ENCODE measurements at places on chromosomes 5 and 9.

GRCh38 chr9:112629671-112630485 is 88.0 kb downstream of the INIP start:
- no peak for DNase-seq

DNA sequence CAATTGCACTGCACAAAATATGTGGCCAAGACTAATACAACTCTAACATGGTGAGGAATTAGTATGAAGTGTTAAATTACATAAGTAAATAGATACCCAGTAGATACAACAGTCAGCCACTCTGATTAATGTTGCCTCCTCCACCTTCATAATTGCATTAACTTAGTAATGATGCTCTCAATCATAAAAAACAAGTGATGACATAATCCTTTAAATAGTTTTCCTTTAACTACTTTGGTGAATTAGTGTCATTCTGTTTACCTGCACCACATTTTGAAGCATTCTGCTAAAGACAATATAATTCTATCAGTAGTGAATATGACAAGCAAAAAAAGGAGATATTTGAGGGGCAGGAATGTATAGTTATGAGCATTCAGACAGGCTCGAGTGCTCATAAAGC is 265.9 kb upstream of the SLC24A2 start:
- no peak for DNase-seq

- DNase-seq, result no peak
Observed at GRCh38 chr5:72441094-72441723, 66.0 kb downstream of the ZNF366 start.

DNA sequence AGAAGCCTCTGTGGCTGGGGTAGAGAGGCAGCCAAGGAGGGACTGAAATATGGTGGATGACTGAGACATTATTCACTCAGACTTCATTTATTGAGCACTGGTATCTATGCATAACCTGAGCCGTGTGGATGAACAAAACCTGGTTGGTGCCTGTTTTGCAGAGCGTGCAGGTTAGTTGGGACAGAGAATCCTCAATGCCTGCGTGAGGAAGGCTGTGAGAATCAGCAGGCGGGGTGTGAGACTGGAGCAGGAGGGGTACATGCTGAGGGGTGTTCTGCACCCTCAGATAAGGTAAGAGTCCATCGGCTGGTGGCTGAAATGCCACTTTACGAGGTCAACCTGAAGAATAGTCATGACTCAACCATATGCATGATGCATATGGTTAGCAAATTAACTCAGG is 271.6 kb downstream of the MED10 start:
- no peak for DNase-seq

GRCh38 chr5:158287643-158288271 is 428.8 kb upstream of the CLINT1 start:
- no peak for DNase-seq

GRCh38 chr9:133687856-133688761 is 50.0 kb downstream of the SARDH start:
- DNase-seq, result no peak

- no peak for DNase-seq
Observed at GRCh38 chr5:11027660-11028059, 266.6 kb upstream of the DAP start.

DNA sequence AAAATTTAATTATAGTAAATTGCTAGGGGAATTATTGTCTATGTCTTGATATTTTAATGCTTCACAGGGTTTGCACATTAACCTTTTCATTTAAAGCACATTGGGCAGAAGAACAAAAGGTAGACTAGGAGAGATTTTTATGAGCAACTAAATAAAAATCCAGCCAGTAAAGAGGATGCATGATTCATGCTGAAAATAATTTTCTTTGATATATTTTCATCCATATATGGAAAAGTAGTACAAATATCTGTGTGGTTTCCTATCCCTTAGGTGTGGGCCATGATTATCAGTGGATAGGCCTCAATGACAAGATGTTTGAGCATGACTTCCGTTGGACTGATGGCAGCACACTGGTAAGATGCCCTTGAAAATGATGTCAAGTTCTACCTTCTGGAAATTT is 83.1 kb downstream of the VCAN start:
- DNase-seq, result no peak

DNA sequence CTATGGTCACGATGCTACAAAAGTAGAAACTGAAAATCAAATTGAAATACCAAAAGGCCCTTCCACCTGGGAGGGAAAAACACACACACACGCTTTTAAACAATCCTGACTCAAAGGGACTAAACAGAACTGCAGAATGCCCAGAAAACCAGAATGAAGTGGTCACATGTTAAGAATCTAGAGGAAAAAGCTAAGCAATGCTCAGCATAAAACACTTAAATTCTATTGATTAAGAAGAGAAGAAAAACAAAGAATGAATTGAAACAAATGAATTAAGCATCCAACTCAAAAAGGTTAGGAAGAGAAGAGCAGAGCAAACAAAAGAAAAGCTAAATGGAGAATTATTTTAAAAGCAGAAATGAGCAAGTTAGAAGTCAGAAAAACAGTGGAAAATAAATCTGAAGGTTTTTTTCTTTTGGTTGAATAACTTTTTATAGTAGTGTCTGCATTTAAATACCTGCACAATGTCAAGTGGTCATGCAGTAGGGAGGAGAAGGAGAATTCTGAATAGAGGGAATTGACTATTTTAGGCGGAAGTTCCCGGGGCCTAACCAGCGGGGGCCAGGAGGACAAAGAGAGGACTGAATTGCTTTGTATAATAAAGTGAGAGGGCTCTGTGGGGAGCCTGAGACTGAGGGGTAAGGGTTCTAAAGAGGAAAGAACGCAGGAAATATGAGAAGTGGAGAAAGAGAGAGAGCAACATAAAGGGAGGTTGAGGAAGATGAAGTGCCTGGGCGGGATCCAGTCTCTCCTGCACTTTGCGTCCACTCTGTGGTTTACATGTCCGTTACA is 146.8 kb downstream of the ATPSCKMT start:
- no peak for DNase-seq

- DNase-seq, result no peak
Observed at GRCh38 chr5:158406884-158407823, 548.2 kb upstream of the CLINT1 start.

GRCh38 chr9:15529566-15530324 is 19.0 kb upstream of the PSIP1 start:
- DNase-seq, result no peak

GRCh38 chr9:131892902-131893500 is 153.1 kb upstream of the RAPGEF1 start:
- no peak for DNase-seq

GRCh38 chr5:1948111-1948510 is 65.4 kb upstream of the IRX4 start:
- DNase-seq, result no peak

DNA sequence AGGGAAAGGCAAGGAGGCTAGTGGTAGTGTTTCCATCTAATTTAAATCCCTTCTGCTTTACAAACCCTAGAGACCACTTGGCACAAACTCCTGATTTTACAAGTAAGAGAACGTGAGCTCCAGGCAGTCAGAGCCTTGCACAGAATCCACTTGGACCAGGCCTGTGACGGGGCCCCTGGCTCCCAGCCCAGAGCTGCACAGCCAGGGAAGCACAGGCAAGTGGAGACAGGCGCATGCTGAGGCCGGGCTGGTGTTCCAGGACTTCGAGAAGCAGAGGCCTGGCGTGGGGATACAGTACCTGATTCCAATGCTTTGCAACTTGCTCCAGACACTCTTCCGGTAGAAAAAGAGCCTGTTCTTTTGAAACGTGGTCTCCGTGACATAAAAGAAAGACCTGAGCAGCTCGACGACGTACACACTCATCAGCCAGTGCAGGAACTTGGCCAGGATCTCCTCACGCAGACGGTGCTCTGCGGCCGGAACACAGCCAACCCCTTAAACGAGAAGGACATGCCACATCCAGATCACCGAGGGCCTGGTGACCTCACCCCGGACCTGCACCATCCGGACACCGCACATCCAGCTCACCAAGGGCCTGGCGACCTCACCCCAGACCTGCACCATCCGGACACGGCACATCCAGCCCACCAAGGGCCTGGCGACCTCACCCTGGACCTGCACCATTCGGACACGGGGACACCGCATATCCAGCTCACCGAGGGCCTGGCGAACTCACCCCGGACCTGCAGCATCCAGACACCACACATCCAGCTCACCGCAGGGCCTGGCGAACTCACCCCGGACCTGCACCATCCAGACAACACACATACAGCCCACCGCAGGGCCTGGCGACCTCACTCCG is 12.5 kb downstream of the TERT start:
- no peak for DNase-seq

DNA sequence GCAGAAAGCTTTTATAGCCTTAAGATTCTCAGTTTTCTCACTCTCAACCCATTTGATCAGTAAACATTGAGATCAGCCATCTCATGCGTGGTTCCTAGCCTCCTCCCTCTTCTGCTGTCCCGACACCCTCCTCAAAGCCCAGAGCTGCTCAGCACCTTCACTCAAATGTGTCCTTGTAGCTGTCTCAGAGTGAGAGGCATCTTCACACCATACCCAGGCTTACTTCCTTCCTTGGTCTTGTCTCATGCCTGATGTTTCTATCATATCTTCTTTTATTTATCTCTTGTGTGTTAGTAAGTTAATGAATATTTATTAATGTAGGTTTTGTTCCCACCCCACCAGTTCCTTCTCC is 72.4 kb upstream of the SNX2 start:
- DNase-seq, result no peak

- no peak for DNase-seq
Observed at GRCh38 chr5:56288873-56289601, 55.9 kb upstream of the ANKRD55 start.

- DNase-seq, result no peak
Observed at GRCh38 chr9:37295796-37296195, 126.7 kb upstream of the GRHPR start.

DNA sequence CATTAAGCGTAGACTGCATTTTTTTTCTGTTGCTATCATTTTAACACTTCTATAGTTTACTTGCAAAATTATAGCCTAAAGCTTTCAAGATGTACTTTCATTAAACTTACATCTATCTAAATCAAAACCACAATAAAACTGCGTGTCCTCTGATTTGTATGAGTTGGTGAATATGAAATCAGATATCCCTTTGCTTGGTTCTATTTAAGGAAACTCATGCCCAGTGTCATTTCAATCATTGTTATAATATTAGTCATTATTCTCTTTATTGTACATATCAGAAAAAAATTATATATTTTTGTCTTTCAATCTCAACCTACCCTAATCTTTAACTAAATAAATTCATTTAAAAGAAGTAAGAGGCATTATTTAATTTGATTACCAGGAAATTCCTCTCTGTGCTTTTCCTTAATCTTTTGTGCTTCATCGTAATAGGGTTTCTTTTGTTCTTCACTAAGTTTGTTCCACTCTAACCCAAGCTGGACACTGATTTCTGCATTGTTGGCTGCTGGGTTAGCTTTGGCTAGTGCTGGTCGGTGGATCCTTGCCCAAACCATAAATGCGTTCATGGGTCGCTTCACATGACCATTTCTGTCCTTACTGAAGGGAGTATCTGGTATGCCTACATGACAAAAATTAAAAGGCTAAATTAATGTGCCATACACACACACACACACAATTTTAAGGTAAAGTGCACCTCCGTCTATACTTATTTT is 3.8 kb downstream of the SOX30 start:
- DNase-seq, result no peak

GRCh38 chr9:134359493-134360179 is 33.4 kb downstream of the RXRA start:
- DNase-seq, result no peak

DNA sequence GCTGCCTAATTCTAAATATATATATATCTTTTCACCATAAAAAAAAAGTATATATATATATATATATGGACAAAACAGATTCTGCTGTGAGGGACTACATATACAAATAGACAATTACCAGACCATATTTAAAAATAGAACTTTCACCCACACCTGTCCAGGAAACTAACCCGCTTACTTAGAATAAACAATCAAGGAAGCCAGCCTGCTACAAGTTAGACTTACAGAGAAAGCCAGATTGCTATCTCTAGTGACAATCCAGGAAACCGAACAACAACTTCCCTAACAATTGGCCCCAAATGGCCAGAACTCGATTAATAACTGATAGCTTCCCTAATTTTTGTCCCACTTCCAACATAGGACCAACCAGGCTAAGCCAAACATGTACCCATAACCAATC is 5.9 kb downstream of the GLDC start:
- no peak for DNase-seq

- DNase-seq, result no peak
Observed at GRCh38 chr5:14571901-14572300, 9.7 kb upstream of the OTULINL start.

DNA sequence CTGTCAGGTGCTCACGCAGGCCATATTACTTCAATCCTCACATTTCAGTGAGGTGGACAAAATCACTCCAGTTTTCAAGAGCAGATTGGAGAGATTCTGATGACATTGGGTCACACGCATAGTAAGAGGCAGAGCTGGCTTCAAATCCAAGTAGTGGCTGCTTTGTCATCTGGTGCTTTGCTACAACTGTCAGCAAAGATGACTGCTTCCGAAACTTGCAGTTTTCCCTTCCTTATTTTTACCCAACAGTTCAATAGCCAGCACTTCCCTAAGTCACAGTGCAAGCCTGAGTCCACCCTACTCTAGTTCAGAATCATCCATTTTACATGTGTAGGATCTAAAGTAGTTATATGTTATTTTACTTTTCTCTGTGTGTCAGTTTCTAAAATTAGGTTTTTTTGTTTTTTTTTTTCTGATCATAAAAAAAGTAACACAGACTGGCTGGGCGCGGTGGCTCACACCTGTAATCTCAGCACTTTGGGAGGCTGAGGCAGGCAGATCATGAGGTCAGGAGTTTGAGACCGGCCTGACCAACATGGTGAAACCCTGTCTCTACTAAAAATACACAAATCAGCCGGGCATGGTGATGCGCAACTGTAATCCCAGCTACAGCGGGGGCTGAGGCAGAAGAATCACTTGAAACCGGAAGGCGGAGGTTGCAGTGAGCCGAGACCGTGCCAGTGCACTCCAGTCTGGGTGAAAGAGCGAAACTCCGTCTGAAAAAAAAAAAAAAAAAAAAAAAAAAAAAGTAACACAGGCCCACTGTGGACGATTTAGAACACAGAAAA is 49.6 kb downstream of the ANKDD1B start:
- DNase-seq, result no peak

GRCh38 chr5:83718936-83719495 is 1.6 kb downstream of the HAPLN1 start:
- DNase-seq, result no peak

- DNase-seq, result no peak
Observed at GRCh38 chr5:114391321-114391720, 29.5 kb downstream of the KCNN2 start.

GRCh38 chr9:130858739-130859705 is 24.0 kb downstream of the ABL1 start:
- no peak for DNase-seq

GRCh38 chr5:81728301-81728700 is 22.6 kb downstream of the SSBP2 start:
- no peak for DNase-seq

GRCh38 chr5:56496581-56497063 is 263.5 kb upstream of the ANKRD55 start:
- DNase-seq, result no peak
